ENCODE measurements at places on chromosomes 12 and 14. TPM values are rescaled to one million over a fixed set of nuclear protein-coding genes. Genes with fewer than 3 reads are reported as not detected.

- H3K27ac ChIP-seq: no peak overlapping the region
- peaks cover 23% of the 10 kb centered on the region for H3K4me1 ChIP-seq
- no peaks in the 10 kb centered on the region for H3K27me3 ChIP-seq
- H3K36me3 ChIP-seq: no peaks in the 10 kb centered on the region
Measured at GRCh38 chr14:68098834-68099233, 279.3 kb downstream of the RAD51B start.

Gene JPH4
- total RNA-seq: 1.1 TPM

- no peaks in the 10 kb centered on the region for H3K4me1 ChIP-seq
- H3K4me3 ChIP-seq: no peak overlapping the region
- H3K27me3 ChIP-seq: no peaks in the 10 kb centered on the region
- H3K27ac ChIP-seq: no peak overlapping the region
Measured at GRCh38 chr14:32329690-32330285, 690 bp downstream of the AKAP6 start.

Gene TAS2R43
- not detected for total RNA-seq

GRCh38 chr12:48993787-48994186 is 5.4 kb downstream of the DDN start:
- H3K4me1 ChIP-seq: peaks cover 33% of the 10 kb centered on the region
- peaks cover 97% of the 10 kb centered on the region for H3K27me3 ChIP-seq
- H3K27ac ChIP-seq: no peak overlapping the region

Measured in stomach (tissue), 19 donors.